ENCODE measurements at places on chromosomes 13 and 19.

- DNase-seq = no peak
Observed at GRCh38 chr19:12752056-12752781, 628 bp downstream of the BEST2 start.

- no peak for DNase-seq
Observed at GRCh38 chr13:23600534-23600933, 30.3 kb downstream of the TNFRSF19 start.

DNA sequence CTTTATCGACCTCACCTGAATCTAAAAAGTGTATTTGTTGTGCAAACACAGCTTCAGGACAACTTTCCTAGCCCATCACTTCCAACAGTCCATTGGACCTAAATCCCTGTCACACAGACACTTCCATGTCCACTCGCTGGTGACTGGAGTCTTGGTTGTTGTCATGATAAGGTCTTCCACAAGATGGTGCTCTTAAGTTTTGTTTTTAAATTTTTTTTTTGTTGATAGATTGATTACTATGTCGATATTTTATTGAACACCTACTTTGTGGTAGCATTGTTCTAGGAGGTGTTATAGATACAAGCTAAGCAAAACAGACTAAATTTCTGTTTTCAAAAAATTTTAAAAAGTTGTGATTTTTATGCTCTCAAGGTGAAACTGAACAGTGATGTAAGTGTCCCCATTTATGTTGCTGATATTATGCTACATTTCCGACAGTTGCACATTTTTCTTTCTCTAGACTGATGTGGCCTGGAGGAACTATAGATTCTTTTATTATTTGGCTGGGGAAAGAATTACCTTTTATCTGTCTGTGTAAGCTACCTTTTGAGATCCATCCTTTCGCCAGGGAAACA lies 8.1 kb upstream of the ERICH6B start:
- DNase-seq = peak; percentile 64

- DNase-seq = no peak
Observed at GRCh38 chr19:14401468-14402195, 17.5 kb downstream of the DDX39A start.

- peak; percentile 42 for DNase-seq
Observed at GRCh38 chr13:27967203-27967735, 1.8 kb downstream of the CDX2 start.

DNA sequence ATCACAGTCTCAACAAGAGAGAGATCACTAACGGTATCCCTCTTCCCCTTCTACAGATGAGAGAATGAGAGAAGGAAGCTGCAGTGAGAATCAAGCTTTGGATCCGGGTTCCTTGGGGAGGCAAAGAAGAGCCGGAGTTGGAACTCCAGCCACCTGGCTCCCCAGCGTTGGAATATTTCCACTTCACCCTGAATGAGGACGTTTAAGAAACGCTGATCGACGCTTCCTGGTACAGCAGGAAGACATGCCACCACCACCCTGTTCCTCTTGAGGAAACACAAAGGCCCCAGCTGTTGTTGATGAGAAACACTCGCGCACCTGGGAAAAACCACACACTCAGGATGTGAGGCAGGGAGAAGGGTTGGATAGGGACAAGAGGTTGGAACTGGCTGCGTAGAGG lies 11.3 kb upstream of the CACNG8 start:
- DNase-seq = no peak

GRCh38 chr13:56563663-56564062 lies 577.1 kb upstream of the PRR20A start:
- no peak for DNase-seq

DNA sequence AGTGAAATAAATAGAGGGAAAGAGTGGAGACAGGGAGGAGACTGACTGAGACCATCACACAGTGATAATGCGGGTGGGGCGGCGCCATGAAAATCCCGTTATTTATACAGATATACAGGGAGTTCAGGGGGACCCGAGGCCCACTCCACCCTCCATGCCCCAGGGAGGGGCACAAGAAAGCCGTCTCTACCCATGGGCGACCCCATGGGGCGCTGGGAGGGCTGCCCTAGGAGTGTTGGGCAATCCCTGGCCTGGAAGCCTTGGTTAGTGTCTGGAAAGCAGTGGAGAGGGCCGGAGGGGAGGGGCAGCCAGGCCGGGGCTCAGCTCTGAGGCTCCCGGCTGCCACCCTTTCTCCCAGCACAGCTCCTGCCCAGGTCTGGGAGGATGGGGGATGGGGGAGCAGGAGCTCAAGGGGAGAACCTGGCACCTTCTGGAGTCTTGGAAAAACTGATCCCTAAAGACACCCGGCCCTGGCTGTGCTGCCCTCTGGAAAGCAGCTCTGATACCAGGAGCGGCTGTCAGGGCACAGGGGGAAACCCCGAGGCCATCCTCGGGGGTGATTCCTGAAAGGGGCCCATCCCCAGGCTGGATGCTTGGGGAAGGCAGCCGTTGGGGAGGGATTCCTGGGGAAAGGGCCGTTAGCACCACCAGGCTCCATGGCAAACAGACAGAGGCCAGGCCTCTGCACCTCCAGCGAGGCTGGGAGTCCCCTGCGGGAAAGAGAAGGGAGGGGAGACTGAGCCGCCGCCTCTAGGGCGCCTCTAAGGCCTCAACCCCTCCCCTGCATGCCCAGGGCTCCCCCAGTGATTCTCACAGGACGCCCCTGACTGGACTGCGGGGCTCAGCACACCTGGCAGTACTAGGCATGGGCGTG lies 3.0 kb upstream of the PRKD2 start:
- no peak for DNase-seq

- DNase-seq = peak; percentile 69
Observed at GRCh38 chr19:14434543-14435319, 1.6 kb downstream of the PKN1 start.

GRCh38 chr19:3270902-3271301 lies 46.4 kb downstream of the CELF5 start:
- DNase-seq = peak; percentile 43

GRCh38 chr13:99225078-99225477 lies 24.4 kb downstream of the UBAC2 start:
- peak; percentile 88 for DNase-seq

GRCh38 chr19:33124207-33125098 lies 7.5 kb upstream of the WDR88 start:
- no peak for DNase-seq

GRCh38 chr13:53759016-53759415 lies 730.4 kb downstream of the OLFM4 start:
- no peak for DNase-seq

GRCh38 chr13:114323349-114323748 lies 9.0 kb downstream of the CHAMP1 start:
- DNase-seq = no peak

DNA sequence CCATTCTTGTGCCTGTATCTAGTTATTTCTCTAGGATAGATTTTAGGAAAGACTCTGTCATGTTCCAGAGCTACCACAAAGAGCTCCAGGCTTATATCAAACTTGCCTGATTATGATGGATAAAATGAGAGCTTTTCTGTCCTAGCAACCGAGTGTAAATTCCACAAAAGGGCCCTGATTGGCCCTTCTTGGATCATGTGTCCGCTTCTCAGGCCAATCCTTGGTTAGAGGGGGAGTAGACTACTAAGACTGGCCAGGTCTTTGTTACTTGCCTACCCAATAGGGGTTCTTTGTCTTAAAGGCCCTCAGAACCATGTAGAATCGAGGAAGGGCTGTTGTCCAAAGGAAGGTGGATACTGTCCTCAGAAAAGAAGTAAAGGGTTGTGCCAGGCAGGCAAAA lies 2.4 kb downstream of the DHX34 start:
- DNase-seq = peak; percentile 49

DNA sequence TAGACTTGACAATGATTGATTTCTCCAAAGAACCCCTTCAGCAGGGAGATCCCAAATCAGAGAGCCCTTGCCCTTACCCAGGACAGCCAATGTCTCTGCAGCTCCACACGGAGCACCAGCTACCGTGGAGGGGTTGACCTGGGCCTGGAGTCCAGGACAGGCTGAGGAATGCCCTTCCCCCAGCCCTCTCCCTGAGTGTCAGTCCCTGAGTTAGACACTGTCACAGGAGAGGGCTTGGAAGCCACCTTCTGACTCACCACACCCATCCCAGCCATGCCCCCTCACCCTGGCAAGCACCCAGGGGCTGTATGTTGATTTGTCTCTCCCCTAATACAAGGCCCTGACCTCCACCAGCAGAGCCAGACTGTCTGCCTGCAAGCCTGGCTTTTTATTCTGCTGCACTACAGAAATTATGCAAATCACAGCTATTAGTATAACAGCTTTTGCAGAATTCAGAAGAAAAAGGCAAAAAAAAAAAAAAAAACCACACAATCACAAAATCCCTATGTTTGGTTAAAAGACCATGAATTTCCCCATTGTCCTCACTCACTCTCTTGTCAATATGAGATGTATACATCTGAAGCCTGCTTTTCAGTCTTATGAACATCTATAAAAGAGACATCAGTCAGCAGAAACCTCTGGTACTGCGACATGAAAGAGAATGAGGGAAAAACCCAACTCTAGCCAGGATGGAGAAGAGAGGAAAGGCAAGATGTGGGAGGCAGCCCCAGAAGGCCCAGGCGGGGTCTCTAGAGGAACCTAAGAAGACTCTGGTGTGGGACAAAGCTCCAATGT lies 240.7 kb downstream of the UQCRFS1 start:
- no peak for DNase-seq

DNA sequence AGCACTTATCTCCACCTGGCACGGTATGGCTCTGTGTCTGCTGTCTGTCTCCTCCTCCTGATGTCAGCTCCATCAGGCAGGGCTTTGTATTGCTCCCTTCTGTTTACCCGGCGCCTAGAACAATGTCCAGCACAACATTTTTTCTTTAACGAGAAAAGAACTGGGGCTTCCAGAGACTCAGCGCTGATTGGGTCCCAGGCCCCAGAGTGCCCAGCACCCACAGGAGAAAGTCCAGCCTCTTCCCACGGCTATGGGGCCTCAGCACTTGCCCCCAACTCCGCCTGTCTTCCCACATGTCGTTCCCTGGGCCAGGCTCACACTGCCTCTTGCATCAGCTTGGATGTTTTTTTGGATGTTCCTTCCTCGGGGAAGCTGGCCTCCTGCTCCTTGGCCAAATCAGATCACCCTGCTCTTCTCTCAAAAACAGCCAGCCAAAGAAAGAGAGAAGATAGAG lies 6.9 kb downstream of the MYPOP start:
- no peak for DNase-seq

DNA sequence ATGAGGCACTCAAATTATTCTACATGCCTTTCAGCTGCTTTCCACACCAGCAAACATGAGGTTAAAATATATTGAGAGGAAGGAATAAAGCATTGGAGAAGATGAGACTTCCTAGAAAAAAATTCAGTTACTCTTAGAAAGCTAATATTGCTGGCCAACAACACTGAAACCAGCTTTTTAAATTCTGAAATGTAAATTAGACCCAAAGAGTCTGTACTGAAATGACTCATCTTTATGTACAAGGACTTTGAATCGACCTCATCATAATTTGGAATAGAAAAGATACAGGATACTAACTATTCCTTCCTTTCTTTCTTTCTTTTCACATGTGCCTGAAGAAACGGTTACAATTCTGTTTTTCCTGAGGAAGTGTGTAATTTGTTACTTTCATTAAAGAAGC lies 6.5 kb upstream of the HSPH1 start:
- DNase-seq = no peak

GRCh38 chr13:39859898-39860297 lies 204.4 kb downstream of the COG6 start:
- DNase-seq = no peak

GRCh38 chr19:11069561-11069960 lies 19.7 kb upstream of the LDLR start:
- peak; percentile 51 for DNase-seq

GRCh38 chr13:111917086-111917485 lies 149.9 kb upstream of the SOX1 start:
- no peak for DNase-seq

DNA sequence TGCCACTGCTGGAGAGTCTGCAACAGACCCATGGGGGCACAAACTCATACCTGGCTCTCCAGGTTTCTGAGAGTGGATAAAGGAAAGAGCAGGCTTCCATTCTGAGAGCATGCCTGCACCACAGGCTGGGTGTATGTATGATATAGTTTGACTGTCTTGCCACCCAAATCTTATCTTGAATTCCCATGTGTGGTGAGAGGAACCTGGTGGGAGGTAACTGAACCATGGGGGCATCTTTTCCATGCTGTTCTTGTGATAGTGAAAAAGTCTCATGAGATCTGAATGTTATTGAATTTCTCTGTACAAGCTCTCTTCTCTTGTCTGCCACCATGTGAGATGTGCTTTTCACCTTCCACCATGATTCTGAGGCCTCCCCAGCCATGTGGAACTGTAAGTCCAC lies 50.2 kb downstream of the ERICH6B start:
- no peak for DNase-seq

GRCh38 chr19:16429066-16429758 lies 42.6 kb downstream of the EPS15L1 start:
- DNase-seq = no peak

- no peak for DNase-seq
Observed at GRCh38 chr13:42394711-42395085, 122.7 kb downstream of the AKAP11 start.

- no peak for DNase-seq
Observed at GRCh38 chr13:76523740-76524340, 362.4 kb downstream of the KCTD12 start.

- DNase-seq = no peak
Observed at GRCh38 chr13:43942286-43942685, 62.6 kb downstream of the LACC1 start.

- no peak for DNase-seq
Observed at GRCh38 chr13:40968416-40969000, 50.6 kb downstream of the ELF1 start.

DNA sequence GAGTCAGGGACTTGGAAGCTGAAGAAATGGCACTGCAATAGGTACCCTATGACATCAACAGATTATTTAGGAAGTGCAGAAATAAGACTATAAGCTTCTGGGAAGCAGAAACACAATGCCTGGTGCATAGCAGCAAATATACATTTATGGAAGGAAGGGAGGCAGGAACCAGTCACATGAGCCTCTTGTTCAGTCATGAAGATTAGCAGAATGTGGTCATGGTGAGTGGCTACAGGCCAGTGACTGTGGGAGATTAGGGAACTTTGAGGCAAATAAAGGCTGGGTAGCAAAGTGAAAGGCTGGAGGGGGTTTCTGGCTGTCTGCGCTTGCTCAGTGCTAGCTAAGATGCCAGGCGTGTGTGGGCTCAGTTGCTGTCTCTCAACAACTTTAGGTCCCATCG lies 96.3 kb downstream of the EPSTI1 start:
- peak; percentile 65 for DNase-seq

- DNase-seq = no peak
Observed at GRCh38 chr19:32809754-32810153, 59.8 kb downstream of the SLC7A9 start.

DNA sequence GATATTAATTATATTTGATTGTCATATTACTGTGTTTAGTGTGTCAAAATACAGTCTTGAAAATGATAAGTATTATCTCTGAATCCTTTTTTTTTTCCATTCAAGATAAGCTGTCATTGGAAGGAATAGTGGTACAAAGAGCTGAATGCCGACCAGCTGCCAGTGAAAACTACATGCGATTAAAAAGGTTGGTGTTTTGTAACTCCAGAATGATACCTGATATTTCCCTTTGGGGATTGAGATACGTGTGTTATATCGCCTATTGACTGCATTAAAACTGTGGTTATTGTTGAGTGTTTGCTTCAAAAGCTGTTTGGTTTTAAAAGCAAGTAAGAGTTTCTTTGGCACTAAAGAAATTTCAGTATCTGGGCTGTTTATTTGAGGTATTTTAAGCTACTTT lies 6.5 kb upstream of the KCTD4 start:
- DNase-seq = no peak

- DNase-seq = peak; percentile 25
Observed at GRCh38 chr13:27961227-27962085, 7.7 kb downstream of the CDX2 start.

Data from suppressor macrophage treated with lipopolysaccharide for 1 hour (primary cell).